Glomerular endothelial cell (primary cell): ENCODE measurements at places on chromosomes 16 and 17. TPM values are rescaled to one million over a fixed set of nuclear protein-coding genes. Genes with fewer than 3 reads are reported as not detected.

GRCh38 chr17:78675836-78676235, 98.6 kb upstream of the DNAH17 start:
- no peak for DNase-seq

Gene LRRC46
- total RNA-seq = 0.24 TPM in 1 of 2 replicates, not detected in the other

DNA sequence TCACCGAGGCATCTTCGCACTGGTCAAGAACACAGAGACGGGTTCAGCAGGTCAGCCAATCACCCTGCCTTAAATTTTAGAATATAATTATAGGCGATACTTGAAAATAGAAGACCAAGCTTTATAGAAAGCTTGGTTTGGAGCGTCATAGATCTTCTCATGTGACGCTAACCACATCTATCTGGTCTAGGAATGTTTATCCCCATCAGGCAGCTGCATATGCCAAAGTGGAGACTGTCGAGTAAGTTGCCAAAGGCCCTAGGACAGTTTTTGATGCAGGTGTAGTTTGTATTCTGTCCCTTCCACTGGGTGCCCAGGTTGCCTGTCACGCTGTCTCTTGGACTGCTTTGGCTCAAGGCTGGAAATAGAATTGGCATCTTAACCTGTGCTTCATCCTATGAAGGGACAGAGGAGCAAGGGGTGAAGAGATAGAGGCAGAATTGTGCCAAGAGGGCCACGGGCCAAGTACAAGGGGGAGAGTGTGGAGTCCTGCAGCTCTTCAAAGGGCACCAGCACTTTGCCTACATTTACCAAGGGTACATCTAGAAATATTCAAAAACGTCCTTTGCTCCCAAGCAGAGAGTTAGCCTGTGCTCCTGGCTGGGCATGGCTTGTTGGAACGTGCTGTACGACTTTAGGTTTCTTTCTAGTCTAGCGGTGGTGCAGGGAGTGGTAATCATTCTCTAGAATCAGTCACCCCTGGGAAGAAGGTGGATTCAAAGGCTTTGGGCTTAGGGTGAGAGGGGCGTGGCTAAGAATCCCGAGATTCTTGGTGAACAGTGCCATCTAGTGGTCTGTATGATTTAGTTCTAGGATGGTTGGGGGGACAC, 5.3 kb upstream of the WIPI1 start:
- no peak for DNase-seq

- no peak for DNase-seq
Observed at GRCh38 chr17:40293363-40293762, 5.7 kb downstream of the CDC6 start.

GRCh38 chr17:39486242-39486641, 25.0 kb downstream of the CDK12 start:
- no peak for DNase-seq

Gene DHRS7C
- not detected in 2 replicates for total RNA-seq

DNA sequence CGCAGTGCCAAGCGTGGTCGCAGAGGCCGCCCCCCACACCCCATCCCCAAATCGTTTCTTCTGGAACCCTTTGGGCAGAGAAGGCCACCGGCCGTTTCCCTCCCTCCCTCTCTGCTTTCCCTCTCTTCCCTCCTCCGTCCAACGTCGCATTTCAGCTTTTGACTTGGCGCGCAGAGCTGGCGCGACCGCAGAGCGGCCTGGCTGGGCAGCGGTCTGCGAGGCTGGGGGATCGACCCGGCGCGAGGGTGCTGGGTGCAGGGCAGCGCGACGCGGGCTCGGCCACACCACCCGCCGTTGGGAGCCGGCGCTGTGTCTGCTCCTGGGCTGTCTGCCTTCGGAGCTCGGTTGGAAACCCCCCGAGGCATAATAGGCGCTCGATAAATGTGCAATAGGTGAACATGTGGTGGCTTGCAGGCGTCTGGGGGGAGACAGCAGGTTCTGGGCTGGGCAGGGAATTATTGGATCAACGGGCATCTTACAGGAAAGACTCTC, 2.8 kb upstream of the NTN3 start:
- no peak for DNase-seq

Gene SPATA33
- 8.3 and 10.0 TPM in 2 replicates for total RNA-seq

DNA sequence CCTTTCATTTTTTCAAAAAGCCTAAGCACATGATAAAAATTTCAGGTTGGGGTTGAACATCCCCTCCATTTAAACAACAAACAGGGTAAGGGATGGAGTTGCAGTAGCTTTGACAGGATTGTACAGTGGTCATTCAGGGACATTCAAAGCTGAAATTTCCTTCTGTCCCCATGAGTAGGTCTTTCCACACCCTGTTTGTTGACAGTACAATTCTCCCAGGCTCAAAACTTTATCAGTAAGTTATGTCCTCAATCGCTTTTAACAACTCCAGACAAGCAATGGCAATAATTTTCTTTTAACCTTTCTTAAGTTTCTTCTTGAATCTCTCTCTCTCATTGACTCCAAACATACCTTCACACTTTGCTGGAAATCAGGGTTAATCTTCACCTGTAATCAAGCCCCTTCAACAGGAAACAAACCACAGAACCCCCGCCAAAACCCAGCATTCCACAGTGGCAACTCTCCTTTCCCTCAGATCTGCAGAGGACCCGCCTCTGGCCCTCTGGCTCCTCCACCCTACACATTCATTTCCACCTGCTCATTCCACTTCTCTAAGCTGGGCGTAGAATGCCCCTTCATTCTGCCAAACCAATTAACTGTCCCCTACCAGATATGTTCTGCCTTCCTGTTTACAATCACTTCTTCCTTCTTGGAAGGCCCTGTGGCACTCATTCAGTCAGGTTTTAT, 20.7 kb downstream of the TXNDC11 start:
- DNase-seq = no peak

Gene OTOP2
- total RNA-seq = not detected in 2 replicates

DNA sequence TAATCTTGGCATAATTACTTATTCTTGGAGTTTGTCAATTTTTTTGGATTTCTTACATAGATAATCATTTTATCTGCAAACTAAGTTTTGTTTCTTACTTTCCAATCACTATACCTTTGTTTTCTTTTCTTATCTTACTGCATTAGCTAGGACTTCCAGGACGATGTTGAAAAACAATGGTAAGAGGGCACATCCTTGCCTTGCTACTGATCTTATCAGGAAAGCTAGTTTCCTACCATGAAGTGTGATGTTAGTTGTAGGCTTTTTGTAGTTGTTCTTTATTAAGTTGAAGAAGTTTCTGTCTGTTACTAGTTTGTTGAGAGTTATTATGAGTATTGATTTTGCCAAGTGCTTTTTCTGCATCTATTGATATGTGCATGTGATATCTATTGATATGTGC, 31.0 kb downstream of the CDH13 start:
- no peak for DNase-seq

- no peak for DNase-seq
Observed at GRCh38 chr17:8828517-8828875, 29.3 kb upstream of the MFSD6L start.

Gene PSMB10
- total RNA-seq = 70.6 and 77.1 TPM in 2 replicates

DNA sequence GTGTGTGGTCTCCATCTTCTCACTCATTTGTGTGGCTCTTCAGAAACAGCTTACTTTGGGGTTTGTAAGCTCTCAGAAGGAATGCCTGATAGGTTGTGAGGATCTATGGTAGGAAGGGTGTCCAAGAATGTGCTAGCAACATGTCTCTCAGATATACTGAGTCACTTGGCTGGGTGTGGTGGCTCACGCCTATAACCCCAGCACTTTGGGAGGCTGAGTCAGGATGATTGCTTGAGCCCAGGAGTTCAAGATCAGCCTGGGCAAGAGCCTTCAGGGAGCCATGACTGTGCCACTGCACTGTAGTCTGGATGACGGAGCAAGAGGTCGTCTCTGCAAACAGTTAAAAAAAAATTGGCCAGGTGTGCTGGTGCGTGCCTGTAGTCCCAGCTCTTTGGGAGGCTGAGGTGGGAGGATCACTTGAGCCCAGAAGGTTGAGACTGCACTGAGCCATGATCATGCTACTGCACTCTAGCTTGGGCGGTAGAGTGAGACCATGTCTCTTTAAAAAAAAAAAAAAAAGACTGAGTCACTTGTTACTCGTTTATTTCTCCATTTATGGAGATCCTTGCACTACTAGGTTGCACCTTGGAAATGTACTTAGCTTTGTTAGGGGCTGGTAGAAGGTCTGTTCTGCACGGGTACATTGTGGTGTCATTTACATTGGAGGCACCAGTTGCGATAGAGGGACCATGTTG, 232.0 kb downstream of the SNX29 start:
- no peak for DNase-seq
